Tibial nerve (tissue), 4 donors: ENCODE measurements at places on chromosomes 16 and 17.
A peak's percentile ranks its signal among the peaks of the same experiment; 100 is the strongest.

- no peak for DNase-seq
Measured at GRCh38 chr16:35752773-35753558, 2293.6 kb downstream of the TP53TG3F start.

GRCh38 chr17:2735896-2736295 is 13.6 kb downstream of the CCDC92B start:
- DNase-seq = no peak

DNA sequence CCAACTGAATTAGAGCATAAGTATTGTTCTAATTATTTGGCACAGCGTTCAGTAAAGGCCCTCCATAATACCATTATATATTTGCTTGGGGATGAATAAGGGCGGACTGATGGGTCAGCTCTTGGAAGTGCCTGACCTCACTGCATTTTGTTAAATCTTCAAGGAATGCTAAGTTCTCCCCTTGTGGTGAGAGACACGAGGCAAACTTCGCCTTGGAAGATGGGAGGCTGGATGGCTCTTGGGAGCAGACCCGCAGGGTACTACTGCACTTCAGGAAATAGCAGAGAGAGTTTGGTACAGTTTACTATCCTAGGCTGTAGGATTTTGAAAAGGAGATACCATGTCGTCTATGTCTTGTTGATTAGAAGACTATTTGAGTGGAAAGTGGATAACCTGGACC is 87.0 kb upstream of the RPRML start:
- DNase-seq = no peak

DNA sequence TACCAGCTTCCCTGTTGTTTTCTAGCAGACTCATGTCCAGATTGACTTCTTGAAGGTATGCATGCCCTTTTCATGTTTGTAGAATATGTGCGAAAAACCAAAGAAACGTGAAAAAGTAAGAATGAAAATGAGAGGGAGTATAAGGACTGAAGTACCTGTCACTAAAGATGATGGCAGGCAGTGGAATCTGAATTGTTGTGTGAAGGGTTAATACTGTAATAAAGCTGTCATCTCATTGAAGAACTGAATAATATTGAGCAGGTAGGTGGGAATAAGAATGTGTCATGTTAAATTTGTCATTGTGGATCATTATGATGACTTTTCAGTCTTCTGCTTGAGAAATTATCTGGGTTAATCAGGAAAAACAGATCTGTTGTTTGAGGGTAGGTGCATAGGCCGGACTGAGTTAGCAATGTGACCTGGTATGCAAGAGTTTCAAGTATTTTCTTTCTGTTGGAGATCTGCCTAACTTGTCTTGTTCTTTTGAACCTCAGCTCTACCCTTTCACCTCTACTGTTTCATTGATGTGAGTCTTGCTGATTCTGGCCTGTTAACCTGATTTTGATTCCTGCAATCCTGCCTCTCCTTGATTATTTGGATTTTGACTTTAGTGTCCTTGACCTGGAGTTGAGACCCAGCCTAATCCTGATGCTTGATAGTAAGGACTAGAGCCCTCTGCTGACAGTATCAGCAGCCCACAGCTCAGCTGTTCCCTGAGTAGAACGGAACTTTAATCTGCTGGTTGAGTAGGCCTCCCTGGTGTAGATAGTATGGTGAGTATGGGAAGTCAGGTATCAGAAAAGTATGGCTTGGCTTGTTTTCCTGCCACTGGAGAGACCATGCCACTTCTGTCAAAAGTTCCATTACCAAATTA is 64.6 kb downstream of the MAP2K4 start:
- DNase-seq = no peak

GRCh38 chr16:876041-876335 is 75.5 kb upstream of the GNG13 start:
- DNase-seq = no peak

DNA sequence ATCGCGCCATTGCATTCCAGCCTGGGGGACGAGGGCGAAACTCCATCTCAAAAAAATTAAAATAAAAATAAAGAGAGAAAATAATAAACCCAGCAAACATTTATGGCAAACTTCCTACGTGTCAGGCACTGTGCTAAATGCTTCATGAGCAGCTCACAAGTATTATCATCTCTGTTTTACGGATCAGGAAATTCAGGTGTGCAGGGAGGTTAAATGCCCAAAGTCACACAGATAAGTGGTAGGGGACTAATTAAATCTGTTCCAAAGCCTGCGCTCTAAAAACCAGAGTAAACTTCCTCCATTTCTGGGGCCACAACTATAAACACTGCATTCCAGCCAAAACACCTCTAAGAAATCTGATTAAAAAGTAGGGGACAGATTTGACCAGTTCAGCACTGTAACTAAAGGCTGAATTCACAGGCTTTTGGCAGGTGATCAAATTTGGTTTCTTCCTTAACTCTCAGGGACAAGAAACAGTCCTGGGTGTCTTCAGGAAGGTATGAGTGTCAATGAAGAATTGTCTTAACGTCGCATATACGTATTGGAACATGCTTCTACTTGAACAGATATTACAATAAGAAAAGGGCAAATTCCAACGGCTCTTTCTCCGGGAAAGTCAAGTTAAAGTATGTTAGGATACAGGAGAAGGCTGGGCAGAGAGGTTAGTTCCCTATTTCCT is 996 bp downstream of the STRADA start:
- DNase-seq = no peak

DNA sequence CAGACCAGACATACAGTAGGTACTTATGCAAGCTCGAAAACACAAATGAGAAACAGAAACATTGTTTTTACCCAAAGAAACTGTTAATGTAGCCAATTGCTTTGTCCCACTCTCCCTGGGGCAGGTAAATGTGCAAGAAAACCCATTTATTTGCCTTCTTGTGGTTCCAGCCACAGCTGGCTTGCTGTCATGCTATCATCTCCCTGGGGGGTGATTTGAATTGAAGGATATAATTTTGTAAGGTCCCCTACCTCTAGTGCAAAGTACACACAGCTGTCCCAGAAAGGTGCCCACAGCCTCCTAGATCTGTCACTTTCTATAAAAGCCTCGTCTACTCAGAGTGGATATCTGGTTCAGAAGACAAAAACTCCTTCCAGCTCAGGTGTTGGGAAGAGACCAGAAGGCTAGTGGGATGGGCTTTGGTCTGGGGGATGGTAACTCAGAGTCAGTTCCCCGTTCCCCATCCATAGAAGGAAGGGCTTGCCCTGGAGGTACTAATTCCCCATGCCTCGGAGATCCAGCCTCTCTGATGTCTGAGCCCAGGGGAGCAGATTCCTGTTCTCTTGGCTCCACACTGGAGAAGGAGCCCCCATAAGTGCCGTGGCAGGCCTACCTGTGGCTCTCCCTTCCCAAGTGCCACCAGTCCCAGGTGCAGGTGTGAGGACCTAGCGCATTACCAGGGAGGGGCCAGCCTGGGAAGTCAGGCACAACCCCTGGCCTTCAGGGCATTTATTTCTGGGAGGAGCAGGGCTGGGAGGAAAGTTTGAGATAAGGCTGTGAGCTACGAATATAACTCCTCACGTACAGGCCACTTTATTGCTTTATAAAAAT is 2.4 kb upstream of the PRR15L start:
- no peak for DNase-seq

DNA sequence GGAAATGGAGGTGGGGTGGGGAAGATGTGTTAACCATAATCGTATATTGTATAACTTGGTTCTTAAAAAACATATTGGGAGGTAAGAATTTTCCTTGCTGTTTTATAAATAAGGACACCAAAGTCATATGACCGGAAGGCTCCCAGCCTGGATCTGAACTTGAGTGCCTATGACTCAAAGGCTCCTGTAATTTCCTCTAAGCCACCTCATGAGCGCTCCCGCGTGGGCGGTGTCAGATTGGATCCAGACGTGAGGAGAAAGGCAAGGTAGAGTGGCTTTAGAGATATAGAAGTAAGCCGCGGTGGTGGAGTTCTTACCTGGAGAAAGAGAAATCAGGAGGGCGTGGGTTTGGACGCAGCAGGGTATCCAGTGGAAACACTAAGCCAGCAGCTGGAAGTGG is 196.2 kb upstream of the NLRP1 start:
- DNase-seq = no peak

DNA sequence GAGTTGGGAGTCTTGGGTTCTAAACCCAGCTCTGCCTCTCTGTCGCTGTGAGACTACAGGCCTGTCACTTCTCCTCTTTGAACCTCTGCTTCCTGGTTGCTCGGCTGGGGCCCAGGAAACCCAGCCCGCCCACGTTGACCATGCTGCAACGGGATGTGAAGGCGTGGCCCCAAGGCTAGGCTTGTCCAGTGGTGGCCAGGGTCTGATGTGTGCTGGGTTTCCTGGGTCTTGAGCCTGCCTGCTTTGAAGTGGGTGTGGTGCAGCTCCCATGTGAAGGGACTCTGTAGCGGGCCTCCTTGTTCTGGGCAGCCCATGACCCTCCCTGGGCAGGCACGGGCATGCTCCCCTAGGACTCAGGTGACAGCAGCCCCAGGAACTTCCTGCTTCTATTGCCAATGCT is 82.3 kb downstream of the SDR42E1 start:
- DNase-seq = no peak

GRCh38 chr17:37089956-37090355 is 141.2 kb downstream of the AATF start:
- DNase-seq = no peak

DNA sequence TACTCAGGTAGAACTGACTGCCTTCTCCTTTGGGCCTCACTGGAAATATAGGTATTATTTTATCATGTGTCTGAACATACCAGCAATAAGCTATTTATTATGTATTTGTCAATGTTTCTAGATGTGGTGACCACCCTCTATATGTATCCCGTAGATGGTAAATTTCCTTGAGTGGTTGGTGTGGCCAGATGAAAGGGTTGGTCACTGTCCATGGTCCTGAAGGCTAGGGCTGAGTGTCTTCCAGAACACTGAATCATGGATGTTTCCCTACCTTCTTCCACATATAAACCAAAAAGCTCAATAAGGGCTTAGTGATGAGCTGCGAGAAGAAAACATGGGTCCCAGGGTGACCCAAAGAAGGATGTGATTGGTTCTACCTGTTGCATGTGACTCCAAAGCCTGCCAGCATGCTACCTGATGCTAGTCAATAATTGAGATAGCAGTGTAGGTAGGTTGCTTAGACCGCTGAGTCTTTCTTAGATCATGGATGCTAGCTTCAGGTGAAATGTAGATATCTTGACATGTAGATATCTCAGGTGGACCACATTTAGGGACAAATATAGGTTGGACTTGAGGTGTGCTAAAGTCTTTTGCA is 150.3 kb downstream of the ASIC2 start:
- DNase-seq = peak; percentile 12

- no peak for DNase-seq
Measured at GRCh38 chr16:8237452-8237851, 352.9 kb downstream of the TMEM114 start.

DNA sequence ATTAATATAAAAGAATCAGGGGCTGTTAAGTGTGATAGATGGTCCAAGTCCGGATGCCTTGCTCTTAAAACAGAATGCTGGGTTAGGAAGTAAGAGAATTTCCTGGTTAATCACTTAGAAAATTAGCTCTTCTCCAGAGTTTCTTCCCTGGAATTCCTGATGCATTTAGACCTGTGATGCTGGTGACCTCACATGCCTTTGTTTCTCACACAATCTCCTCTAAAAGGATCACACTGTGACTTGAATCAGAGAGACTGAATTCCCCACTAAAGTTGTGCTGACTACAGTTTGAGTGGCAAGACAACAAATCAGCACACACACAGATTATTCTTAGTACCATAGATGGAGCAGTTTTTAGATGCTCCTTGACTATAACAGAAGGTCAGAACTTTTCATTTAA is 4.4 kb upstream of the RNF43 start:
- DNase-seq = no peak
